Activated T-cell treated with anti-CD3 and anti-CD28 coated beads for 4 hours (primary cell): ENCODE measurements at places on chromosomes 2 and 18.

DNA sequence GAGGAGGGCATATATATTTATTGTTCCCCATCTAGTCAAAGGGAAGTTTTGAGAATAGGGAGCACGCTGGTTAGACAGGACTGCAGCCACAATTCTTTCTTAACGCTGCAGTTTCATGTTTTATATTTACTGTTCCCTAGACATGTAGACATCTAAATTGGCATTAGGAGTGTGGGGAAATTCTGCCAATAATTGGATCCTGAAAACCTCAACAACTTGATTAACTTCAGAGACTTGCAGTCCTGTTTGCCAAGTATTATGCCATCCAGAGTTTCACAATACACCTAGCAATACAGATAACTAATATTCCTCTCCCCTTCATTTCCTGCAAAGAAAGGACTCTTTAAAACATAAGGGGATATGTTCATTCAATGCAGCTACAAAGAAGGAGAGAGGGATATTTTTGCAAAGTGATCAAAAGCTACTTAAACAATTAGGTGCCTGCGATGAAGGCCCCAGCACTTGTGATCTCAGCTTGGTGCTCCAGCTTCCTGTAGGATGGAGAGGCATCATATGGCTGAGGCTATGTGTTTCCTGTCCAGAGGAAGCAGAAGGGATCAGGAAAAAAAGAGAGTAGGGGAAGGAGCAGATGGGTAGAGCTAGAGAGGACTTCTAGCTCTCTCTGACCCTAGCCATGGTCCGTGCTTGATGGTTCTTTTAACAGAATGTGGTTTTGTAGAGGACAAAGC is 264.4 kb downstream of the MTX2 start:
- no peak for DNase-seq

DNA sequence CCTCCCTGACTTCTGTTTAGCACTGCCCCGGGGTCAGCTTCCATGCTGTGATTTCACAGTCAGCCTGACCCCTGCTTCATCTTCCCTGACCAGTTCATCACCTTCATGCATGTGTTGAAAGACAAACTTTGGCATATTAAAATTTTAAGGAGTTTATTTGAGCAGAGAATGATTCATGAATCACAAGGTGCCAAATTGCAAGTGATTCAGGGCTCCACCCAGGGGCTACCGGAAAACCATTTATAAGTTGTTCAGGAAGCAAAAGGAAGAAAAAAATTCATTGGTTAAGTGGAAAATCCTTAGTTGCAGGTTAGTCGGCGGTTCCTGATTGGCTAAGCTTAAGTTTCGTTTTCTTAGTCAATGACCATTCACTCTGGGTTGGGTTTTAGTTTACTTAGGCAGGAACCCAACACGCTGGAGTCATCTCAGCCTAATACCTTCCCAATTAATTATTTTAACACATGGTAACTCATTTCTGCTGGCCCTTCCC is 10.6 kb downstream of the IL1F10 start:
- DNase-seq = no peak

- DNase-seq = no peak
Observed at GRCh38 chr2:85769236-85769982, 15.6 kb downstream of the ATOH8 start.

DNA sequence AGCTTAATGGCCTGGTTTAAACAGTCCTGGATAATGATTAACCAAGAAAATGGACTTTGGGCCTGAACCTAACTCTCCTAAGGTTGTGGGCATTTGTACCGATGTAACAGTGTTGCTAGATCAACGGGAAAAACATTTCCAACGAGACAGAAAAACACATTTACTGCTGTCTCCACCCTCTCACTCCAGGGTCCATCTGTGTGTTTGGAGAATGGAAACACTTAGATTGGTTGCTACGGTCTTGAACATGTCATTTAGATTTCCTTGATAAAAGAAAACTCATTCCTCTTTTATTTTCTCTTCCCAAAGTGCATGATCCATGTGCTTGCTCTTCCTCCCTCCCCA is 88.0 kb downstream of the SOCS6 start:
- DNase-seq = no peak

DNA sequence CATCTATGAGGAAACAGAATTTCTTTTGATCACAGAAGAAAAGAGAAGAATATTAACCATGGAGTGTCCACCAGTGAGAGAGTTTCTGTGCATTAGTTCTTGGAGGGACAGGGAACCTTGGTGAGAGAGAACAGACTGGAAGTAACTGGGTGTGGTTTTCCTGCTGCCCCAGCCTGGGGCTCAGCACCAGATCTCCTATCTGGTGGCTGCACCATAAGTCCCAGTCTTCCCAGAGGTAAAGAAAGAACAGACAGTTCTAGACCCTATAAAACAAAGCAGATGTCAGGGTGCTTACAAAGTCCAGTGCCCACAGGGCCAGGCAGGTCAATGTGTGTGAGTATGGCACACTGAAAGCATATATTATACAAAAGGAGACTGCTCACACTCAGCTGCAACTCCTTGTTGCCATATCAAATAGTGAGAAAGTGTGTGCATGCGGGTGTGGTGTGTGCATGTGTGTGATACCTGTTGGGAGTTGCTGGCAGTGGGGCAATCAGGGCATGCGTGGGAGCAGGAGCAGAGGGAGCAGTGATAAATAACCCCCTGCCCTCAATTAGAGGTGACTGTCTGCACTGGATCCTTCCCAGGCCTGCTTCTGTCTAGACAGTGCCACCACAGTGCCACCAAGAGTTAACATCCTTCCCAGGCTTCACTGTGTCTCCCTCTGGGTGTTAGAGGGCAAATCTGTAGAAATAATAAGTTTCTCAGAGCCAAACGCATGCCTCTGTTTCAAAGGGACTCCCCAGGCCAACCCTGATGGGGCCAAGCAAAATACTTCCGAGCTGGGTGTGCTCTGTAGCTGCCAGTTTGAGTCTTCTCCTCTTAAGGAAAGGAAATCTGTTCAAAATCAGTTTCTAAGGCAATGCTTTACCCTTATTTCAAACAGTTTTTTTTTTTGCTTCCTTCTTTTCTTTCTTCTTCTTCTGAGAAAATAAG is 45.7 kb downstream of the RDH14 start:
- no peak for DNase-seq

- DNase-seq = no peak
Observed at GRCh38 chr2:105271393-105272045, 30.0 kb downstream of the GPR45 start.

DNA sequence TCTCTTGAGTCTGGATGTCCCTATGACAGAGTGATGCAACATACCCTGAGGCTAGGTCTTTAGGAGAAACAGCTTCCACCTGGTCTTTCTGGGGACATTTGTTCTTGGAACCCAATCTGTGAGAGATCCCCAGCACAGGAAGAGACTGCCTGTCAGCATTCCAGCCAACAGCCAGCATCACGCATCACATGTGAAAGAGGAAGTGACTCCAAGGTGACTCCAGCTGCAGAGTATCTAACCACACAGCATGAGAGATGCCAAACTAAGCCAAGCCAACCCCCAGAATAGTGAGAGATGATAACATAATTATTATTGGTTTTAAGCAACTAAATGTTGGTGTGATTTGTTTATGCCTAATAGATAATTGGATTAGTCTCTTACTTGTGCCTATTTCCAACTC is 35.7 kb downstream of the C18orf63 start:
- DNase-seq = no peak

DNA sequence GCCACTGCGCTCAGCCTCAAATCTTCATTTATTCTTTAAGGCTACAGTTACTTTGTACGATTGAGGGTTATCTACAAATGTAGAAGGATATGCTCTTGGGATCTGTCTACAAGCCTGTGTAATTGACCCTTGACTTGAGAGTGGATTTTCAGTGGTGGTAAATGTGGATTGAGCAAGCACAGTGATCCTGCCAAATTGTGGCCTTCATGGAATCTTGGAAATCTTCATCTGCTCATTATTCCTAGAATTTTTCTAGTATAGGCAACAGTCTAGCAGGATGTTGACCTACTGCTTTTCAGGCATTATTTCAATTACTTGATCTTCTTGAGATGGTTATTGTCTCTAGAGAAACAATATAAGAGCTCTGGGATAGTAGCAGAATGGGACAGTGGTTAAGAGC is 226.1 kb upstream of the REV1 start:
- DNase-seq = no peak

DNA sequence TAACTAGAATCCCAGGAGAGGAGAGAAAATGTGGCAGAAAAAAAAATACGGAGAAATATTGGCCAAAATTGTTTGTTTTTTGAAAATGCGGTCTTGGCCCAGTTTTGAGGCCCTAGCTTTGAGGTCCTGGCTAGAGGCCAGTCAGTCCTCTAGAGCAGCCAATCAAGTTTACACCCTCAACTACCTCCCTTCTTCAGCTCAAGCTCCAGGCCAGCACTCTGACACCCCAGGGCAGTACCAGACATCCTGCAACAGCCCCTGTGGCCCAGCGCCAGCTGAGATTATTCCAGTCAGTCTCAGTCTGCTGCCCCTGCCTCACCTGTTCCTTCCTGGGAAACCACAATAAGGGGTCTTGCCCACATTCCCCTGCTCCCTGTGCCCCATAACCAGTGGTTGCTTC is 107.7 kb downstream of the UGGT1 start:
- no peak for DNase-seq

- no peak for DNase-seq
Observed at GRCh38 chr2:56416500-56417176, 232.8 kb downstream of the CCDC85A start.

DNA sequence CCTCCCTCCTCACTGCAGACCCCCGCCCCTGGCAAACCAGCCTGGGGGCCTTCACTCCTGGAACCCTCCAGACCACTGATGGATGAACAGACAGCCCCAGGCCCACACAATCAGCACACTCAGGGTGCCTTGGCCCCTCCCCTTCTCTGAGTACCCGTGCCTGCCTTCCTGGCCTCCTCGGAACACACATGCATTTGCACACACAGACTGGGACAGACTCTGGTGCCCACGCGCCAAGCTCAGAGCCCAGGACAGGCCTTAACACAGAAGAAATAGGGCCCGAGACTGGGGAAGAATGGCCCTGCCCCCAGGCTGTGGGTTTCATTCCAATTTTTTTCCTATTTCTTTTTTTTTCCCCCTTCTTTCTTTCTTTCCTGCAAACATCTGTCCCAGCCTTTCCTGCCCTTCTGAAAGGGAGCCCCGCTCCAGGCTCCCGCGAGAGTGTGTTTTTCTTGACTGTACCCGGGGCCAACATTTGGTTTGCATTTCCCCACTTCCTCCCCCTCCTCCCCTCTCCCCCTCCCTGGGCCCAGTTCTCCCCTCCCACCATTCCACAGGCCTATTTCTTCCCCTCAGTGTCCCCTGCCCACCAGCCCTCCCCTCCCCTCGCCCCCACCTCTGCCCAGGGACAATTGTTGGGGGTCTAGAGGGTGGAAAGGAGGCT is 618 bp upstream of the TNS1 start:
- DNase-seq = no peak

GRCh38 chr2:207266648-207267047 is 100.9 kb upstream of the KLF7 start:
- DNase-seq = no peak

- no peak for DNase-seq
Observed at GRCh38 chr2:4914551-4914950, 777.6 kb upstream of the SOX11 start.

DNA sequence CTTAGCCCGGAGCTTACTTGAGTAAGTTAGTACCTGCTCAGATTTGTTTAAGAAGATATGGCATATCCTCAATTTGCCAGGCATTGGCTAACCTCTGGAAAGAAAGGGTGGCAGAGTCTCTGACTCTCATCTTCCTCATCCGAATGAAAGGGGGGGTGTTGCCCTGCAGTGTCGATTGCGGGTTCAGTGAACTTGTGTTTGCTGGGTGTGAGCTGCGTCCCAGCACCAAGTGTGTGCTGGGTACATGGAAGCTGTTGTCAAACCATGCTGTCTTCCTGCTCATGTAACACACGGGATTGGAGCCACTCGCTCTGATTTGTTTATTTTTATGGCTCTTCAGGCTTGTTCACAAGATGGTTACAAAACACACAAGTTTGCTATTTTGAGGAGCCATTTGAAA is 171.4 kb upstream of the PXDN start:
- DNase-seq = no peak

- DNase-seq = no peak
Observed at GRCh38 chr2:27715318-27716210, 51.9 kb downstream of the SLC4A1AP start.

- no peak for DNase-seq
Observed at GRCh38 chr2:170434900-170435621, 257.1 kb downstream of the MYO3B start.

DNA sequence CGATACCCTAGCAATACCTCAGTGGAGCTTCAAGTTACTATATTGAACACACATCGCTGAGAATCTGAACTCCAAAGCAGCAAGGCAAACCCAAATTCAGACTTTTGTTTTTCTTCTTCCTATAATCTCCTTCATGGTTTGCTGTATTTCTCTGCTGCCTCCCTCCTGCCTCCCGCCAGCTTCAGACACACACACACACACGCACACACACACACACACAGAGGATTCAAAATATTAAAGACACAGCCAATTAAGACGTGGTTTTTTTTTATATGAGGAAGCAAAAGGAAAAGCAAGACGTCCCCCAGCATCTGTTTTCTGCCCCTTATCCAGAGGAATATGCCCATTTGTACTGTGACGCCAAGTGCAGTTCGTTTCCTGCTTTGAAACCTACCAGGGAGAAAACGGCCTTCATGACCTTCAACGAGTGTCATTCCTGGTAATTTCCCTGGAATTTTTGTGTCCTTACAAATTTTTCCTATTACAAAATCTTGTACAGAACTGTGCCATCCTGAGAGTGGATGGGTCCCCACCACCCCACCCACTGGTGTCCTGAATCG is 547.9 kb upstream of the ID2 start:
- no peak for DNase-seq

DNA sequence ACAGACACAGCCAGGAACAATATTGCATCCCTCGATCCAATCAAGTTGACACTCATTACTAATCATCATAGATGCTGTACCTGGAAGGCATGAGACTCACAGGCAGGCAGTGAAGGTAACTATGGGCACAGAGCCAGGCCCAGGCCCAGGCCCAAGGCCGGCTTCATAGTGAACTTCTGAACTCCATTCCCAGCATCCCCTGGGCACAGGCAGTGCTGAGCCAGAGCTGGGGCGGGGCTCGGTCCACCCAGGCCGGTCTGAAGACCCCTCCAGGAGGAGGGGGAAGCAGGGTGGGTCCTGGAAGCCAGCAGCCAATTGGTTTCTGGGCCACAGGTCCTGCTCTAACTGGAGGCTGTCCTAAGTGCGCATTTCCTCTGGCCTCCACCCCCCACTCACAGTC is 37.6 kb downstream of the MLPH start:
- DNase-seq = no peak

- no peak for DNase-seq
Observed at GRCh38 chr2:230931556-230932231, 6.7 kb upstream of the GPR55 start.

DNA sequence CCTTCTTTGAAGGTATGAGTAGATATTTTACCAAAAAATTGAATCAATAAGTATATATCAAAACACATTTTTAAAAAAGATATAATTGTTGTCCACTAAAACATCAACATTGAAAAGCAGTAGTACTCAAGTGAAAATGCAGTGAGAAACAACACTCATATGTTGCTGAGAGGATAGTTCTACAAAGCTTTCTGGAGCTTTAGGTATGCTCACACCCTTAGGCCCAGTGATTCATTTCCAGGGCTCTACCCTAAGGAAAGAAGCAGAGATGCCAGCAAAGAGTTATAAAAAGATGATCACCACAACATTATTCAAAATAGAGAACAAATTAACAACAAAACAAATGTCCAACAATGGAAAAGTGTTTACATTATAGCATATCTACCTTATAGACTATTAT is 197.3 kb upstream of the CCDC150 start:
- DNase-seq = no peak
